ENCODE measurements at places on chromosomes 3 and 15.

DNA sequence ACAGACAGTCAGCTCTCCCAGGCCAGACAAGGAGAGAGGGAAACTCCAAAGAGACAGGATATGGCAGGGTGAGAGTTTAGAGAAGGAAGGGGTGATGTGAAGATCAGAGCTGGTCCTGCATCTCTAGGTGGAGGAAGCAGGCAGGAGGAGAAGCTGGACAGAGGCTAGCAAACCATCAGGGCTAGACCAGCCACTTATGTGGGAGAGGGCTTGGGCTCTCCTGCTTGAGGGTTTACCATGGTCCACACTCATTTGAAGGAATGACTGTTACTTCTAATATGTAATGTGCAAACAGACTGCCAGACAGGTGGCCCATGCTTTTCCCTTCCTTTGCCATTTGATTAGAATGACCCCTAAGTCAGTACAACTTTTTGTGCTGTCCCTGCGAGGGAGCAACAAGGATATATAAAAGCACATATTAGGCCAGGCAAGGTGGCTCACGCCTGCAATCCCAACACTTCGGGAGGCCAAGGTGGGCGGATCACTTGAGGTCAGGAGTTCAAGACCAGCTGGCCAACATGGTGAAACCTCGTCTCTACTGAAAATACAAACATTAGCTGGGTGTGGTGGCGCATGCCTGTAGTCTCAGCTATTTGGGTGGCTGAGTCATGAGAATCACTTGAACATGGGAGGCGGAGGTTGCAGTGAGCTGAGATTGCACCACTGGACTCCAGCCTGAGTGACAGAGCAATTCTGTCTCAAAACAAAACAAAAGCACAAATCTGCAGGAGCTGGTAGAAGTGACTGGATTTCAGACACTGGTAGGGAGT is 41.0 kb upstream of the MANF start:
- no peak for DNase-seq

GRCh38 chr3:11168881-11169805 is 14.8 kb downstream of the HRH1 start:
- DNase-seq: no peak

GRCh38 chr3:150697646-150698045 is 6.1 kb downstream of the ERICH6 start:
- DNase-seq: no peak

- no peak for DNase-seq
Measured at GRCh38 chr3:123984350-123984749, 7.6 kb downstream of the ROPN1 start.

DNA sequence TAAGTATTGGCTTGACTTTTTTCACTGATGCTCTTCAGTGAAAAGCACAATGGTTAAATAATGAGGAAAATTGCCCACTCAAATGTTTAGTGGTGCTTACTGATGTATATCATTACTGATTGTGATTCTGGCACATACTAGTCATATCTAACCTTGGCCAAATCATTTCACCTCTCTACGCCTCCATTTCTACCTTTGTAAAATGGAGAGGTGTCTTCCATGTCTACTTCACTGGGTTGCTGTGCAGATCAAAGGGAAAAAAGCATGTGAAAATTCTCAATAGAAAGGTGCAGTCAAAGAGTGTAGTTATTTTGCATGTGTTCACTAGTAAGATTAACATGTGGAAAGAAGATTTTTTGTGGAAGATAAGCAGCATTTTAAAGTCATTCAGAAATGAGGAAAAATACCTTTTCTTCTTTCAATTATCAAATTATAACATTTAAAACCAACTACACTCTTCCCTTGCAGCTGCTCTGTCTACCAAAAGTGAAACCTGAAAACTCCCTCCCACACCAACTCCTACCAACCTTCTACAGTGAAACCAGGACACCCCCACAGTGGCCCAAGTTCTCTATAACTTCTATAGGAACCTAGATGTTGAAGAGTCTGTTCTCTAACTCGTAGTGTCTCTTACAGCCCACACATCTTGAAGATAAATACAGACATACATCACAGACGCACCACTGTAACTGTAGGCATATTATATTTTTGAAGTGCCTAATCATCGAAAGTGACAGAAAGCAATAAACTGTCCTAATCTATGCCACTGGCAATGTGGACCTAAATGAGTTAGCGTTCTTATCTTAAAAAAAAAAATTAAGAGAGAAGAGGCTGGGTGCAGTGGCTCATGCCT is 1.4 kb downstream of the CD200R1 start:
- no peak for DNase-seq

DNA sequence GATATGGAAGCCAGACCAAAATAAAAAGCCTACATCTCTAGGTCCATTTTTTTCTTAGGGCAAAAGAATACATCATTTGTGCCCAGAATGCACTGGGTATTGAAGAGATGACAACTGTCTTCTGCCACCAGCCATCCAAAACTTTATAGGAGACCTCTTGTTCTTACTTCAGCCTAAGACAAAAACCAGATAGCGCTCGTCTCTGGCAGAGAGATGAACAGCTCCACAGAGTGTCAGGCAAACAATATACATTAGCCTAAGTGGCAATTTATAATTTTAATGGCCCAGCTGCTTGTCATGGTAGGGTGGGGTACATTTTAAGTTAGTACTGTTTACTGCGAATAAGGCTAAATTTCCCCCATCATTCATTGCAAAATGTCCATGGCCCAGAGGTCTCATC is 38.9 kb upstream of the PIAS1 start:
- DNase-seq: no peak

DNA sequence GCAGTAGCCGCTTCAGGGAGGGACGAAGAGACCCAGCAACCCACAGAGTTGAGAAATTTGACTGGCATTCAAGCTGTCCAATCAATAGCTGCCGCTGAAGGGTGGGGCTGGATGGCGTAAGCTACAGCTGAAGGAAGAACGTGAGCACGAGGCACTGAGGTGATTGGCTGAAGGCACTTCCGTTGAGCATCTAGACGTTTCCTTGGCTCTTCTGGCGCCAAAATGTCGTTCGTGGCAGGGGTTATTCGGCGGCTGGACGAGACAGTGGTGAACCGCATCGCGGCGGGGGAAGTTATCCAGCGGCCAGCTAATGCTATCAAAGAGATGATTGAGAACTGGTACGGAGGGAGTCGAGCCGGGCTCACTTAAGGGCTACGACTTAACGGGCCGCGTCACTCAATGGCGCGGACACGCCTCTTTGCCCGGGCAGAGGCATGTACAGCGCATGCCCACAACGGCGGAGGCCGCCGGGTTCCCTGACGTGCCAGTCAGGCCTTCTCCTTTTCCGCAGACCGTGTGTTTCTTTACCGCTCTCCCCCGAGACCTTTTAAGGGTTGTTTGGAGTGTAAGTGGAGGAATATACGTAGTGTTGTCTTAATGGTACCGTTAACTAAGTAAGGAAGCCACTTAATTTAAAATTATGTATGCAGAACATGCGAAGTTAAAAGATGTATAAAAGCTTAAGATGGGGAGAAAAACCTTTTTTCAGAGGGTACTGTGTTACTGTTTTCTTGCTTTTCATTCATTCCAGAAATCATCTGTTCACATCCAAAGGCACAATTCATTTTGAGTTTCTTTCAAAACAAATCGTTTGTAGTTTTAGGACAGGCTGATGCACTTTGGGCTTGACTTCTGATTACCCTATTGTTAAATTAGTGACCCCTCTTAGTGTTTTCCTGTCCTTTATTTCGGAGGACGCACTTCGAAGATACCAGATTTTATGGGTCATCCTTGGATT is at the start of gene MLH1:
Gene MLH1, plus strand, starts transcription at position 193 of the 958 bp plus-strand sequence. Its CDS starts 30 bp downstream, at position 223.
- peak; percentile 96 for DNase-seq

GRCh38 chr3:46672349-46672695 is 21.2 kb downstream of the ALS2CL start:
- no peak for DNase-seq

DNA sequence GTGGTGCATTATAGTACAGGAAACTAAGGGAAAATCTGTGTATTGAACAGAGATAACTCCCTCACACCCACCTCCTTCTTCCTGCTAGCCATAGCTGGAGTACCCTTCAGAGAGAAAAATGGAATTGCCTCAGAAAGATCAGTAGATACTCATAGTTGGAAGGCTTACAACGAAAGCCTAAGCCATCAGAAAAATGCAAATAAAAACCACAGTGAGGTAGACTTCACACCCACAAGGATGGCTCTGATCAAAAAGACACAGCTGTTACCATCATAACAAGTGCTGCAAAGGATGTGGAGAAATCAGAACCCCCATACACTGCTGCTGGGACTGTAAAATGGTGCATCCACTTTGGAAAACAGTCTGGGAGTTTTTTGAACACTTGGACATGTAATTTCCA is 7.4 kb upstream of the DLG1 start:
- no peak for DNase-seq

DNA sequence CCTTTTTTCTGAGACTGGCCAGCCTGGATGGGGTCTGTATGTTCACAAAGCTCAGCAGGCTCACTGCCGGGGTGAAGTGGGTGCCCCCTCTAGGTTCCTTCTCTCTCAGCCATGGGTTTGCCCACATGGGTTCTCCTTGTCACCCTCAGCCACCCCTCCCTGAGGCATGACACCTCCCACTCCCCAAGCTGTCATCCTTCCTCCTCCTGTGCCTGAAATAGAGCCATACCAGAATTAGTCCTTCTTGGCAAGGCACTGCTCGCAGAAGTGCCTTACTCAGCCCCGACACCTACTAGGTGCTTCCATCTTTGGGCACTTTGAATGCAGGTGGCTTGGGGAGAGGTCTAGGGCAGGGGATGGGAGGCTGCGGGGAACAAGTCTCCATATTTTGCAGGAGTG is 62.9 kb upstream of the SEC13 start:
- DNase-seq: no peak

- DNase-seq: no peak
Measured at GRCh38 chr3:147864754-147865354, 455.7 kb downstream of the ZIC1 start.

DNA sequence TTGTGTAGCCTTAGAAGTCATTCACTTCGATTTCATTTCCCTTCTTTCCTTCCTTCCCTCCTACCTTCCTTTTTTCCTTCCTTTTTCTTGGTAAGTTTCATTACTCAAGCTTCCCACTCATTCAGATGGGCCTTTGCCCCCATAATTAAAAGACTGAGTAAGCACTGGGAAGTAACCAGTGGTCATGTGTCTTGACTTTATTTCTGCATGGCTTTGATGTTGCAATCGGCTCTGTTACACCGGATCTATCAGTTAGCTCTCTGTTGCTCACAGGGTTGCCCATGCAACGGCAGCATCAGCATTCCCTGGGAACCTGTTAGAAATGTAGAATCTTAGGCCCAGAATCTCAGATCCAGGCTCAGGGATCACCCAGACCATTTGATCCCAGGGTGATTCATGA is 25.6 kb upstream of the LARS2 start:
- DNase-seq: no peak

GRCh38 chr3:11582191-11582968 is 61.3 kb downstream of the VGLL4 start:
- DNase-seq: no peak

DNA sequence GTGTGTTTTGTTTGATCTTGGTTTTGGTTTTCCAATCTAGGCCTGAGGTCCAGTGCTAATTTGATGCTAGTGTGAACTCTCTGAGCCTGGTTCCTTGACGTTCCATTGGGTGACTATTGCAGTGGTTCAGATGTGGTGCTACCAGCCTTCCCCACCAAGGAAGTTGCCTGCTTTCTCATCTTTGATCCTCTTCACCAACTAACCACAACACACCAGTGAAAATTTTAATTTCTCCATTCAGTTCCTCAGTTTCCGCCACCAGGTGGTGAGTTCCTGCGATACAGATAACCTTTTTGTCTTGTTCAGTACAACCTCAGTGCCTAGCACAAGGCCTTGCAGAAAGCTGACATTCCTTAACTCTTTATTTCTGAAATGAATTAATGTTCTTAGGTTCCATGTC is 337.4 kb upstream of the TPRG1 start:
- no peak for DNase-seq

DNA sequence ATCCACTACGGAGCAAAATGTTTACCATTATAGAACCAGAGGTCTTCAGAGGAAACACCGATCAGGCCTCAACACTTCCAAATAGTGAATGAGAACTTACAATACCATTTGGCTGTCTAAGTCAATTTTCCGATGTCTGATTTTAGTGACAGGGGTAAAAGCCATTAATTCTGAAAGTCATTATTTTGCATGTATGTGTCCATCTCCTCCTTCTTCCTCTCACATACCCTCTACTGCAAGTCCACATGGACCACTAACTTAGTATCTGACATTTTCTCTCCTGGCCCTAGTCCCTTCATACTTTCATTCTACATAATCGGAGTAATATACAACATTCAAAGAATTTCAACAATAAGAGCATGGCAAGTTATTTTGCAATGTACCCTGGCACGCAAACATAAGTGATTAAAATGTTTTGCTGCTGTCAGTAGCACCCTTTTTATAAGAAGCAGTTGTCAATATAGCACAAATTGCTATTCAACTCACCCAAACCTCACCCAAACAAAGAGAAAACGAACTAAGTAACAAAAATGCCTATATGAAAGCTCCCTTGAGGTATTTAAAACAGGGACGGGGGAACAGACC is 1.9 kb downstream of the TOP2B start:
- DNase-seq: no peak

- no peak for DNase-seq
Measured at GRCh38 chr3:9681723-9682081, 21.9 kb upstream of the CPNE9 start.

DNA sequence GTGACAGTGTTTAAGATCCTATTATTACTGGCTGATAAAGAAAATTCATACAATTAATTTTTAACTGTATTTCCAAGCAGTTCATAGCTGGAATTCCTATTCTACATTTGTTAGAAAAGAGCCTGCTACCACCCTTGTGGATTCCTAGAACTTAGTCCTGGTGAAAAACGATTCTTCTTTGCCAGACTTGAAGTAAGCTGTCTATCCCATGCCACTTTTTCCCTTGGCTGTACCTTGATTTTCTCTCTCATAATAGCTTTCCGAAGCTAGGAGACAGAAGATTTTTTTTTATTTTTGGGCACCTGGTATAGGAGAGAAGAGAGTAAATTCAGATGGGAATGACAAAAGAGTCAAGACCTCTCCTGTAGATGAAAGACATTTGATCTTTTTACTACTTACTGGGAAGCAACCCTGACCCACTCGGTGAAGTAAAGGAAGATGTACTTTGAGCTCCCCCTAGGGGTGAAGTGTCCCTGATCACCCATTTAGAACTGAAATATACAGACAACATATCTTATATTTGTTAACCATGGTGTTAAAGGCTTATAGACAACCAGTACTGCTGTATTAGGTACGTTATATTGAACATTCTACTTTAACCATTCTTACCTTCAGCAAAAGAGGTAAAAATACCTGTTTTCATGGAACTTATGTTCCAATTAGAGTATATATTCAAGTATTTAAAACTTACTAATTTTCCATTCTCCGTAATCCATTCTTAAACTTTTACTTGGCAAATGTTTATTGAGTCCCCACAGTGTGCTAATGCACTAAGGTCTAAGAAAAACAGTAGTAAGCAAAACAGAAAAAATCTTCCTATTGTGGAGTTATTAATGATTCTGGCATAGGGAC is 36.2 kb upstream of the C3orf38 start:
- DNase-seq: no peak

GRCh38 chr15:73996939-73997338 is 2.4 kb downstream of the PML start:
- DNase-seq: no peak

GRCh38 chr3:128071771-128072453 is 19.7 kb downstream of the SEC61A1 start:
- no peak for DNase-seq

GRCh38 chr15:90001062-90001682 is at the start of gene ZNF710:
ZNF710 (plus strand) TSS chr15:90001324; CDS start chr15:90067138, 65,814 bp downstream.
- DNase-seq: no peak

GRCh38 chr3:156819842-156820691 is 6.1 kb upstream of the LEKR1 start:
- DNase-seq: no peak

GRCh38 chr3:111650378-111651275 is 55.5 kb upstream of the ZBED2 start:
- DNase-seq: no peak
